ENCODE measurements at places on chromosomes 2 and 18. TPM values are rescaled to one million over a fixed set of nuclear protein-coding genes. Genes with fewer than 3 reads are reported as not detected.

DNA sequence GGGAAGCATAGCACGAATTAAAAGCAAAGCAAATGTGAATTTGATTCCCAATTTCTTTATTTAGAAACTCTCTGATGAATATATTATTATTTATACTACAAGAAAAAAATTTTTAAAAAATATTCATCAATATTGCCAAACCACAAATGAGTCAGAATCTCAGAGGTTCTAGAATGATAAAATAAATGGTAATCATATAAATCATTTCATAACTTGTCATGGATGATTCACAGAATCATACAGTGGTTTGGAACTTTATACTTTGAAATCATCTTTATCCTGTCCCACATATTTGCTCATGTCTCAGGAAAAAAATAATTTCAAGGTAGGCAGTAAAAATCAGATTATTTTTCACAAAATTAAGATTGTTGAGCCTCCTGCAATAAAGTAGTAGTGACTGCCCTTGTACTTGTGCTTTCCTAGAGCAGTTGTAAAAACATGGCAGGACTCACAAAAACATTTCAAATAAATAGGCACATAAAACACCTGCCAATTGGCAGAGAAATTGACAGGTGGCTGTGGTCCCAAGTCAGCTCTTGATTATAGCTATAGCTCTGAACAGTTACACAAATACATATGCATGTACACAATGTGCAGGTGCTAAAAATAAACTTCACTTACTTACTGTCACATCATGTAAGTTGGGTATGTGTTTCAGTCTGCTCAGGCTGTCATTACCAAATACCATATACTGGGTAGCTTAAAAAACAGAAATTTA is 273.9 kb upstream of the SESTD1 start:
- no peak for DNase-seq

- no peak for DNase-seq
These were observed 4.3 kb downstream of the ENOSF1 start for GRCh38 chr18:708096-708495.

MC4R gene
- total RNA-seq: not detected

GRCh38 chr2:20723543-20723942 is 56.6 kb downstream of the GDF7 start:
- DNase-seq: no peak

ANKRD62 gene
- not detected for total RNA-seq

CTLA4 gene
- total RNA-seq: 22.7 TPM
